ENCODE measurements at places on chromosomes 5 and 9.

GRCh38 chr5:179698935-179699615 is at the start of gene CANX:
TSS of gene CANX (plus strand) at chr5:179698967. CDS start at chr5:179705682, 6,715 bp downstream.
- no peak for DNase-seq

GRCh38 chr9:115923903-115924668 is 229.5 kb upstream of the PAPPA start:
- peak; percentile 84 for DNase-seq

DNA sequence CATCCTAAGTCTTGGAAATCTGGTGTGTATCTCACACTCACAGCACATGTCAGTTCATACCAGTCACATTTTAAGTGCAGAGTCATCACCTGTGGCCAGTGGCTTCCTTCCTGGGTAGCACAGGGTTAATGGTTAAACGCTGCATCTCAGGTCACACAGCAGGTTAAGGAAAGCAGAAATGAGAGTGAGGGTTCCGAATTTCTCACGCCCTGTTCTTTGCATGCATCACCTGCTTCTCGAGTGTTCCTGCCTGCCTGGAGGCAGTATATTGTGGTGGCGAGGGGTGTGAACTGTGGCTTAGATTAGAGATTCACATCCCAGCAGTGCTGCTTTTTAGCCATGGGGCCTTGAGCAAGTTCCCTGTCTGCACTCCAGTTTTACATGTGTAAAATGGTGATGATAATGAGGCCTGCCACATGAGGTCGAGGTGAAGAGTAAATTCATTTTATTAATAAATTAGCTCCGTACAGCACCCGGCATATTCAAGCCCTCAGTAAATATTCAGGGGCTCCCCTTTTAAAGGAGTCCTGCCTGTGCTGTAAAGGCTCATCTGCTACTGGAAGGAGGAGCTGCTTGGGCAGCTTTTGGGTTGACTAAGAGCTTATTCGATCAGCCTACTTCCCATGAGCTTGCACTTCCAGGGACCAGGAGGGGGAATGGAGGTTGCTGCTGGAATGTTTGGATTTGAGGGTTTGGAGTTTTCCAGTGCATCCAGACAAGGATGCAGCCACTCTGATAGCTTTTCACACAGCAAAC is 61.1 kb upstream of the SAP30L start:
- no peak for DNase-seq

DNA sequence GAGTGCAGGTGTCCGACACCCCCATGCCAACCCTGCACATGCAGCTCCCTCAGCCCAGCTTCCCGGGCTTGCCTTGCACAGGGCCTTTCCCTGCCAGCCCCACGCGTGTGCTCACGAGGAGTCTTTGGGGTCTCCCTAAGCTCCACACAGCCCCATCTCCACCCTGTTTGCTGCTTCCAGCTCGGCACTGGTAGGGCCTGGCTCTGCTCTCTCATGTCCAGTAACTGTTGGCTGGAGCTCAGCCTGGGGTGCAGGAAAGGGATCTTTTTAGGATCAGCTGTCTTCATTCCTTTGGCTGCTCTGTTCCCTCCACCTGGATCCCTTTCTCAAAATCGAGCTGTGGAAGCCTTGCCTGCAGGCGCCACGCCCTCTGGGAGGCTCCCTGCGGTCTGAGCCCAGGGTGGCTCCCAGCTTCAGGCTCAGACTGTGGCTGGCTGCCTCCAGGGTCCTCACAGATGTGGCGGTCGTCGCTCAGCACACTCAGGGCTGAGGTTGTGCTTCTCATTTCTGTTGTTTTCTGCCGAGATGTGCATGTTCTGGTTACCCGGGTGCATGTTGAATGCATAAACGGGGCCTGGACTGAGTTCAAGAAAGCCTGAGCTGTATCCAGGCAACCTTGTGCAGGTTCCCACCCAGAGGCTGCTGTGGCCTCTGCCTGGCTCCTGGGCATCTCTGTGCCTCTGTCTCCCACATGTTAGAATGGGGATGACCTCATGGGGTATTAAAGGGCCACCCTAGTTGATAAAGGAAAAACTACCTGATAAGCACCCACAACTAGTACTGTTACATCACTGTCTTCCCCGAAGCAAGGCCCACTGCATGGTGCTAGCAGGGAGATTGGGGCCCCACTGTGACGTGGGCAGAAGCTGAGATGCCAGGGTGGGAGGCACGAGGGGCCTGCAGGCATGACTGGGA is 4.3 kb downstream of the CACNA1B start:
- DNase-seq: no peak

DNA sequence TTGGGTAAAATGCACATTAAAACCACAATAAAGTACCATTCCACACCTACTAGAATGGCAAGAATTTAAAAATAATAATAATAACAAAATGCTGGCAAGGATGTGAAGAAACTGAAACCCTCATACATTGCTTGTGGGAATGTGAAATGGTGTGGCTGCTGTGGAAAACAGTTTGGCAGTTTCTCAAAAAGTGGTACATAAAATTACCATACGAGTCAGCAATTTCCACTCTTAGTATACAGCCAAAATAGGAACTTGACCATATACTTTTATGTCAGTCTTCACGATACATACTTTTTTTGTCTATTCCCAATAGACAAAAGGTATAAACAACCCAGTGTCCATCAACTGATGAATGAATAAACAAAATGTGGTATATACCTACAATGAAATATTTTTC is 15.6 kb downstream of the FKBP15 start:
- no peak for DNase-seq

GRCh38 chr9:127684576-127684975 is 22.2 kb upstream of the CFAP157 start:
- peak; percentile 15 for DNase-seq

DNA sequence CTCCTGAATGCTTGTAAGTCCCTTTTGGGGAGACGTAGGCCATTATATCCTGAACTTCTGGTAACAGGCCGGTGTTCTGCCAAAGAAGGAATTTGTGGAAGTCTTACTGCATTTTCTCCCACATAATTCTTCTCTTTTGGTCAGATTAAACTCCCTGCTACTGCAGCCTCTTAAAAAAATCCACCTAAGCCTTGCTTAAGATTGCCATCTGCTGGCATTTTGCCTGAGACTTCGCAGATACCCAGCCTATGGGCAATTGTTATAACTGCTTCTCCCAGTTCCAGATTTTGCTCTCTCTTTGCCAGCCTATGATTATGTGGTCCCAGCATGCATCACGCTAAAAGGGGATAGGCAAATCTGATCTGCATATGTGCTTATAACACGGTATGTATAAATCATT is 391.6 kb upstream of the CHD1 start:
- no peak for DNase-seq

GRCh38 chr9:70374962-70375618 is 39.4 kb downstream of the KLF9 start:
- DNase-seq: no peak

DNA sequence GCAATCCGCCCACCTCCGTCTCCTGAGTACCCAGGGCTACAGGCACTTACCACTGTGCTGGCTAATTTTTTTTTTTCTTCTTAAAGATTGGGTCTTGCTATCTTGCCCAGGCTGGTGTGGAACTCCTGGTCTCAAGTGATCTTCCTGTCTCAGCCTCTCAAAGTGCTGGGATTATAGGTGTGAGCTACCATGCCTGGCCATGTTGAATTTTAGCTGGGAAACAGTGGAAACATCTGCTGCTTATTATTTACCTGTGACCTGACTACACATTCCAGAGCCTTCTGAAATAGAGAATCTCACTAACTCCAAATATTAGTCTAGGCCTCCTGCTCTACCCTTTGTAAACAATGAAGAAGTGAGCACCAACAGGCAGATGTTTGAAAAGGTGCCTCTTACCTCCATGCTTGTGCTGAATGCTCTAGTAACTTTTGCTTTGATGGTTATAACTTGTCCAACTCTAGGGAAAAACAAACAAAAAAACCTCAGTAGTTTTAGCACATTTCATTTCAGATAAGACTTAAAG is 22.5 kb downstream of the ACOT12 start:
- DNase-seq: no peak

GRCh38 chr5:110088676-110089436 is 399.1 kb downstream of the MAN2A1 start:
- DNase-seq: no peak

DNA sequence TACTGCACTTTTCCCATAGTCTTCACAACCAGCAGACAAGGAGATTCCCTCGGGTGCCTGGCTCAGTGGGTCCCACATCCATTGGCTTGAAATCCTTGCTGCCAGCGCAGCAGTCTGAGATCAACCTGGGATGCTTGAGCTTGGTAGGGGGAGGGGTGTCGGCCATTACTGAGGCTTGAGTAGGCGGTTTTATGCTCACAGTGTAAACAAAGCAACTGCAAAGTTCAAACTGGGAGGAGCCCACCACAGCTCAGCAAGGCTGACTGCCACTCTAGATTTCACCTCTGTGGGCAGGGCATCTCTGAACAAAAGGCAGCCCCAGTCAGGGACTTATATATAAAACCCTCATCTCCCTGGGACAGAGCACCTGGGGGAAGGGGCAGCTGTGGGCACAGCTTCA is 512.3 kb upstream of the MPDZ start:
- DNase-seq: no peak

- DNase-seq: no peak
Observed at GRCh38 chr5:171882118-171882517, 96.5 kb downstream of the SMIM23 start.

- DNase-seq: peak; percentile 55
Observed at GRCh38 chr5:83256091-83256780, 178.9 kb downstream of the XRCC4 start.

DNA sequence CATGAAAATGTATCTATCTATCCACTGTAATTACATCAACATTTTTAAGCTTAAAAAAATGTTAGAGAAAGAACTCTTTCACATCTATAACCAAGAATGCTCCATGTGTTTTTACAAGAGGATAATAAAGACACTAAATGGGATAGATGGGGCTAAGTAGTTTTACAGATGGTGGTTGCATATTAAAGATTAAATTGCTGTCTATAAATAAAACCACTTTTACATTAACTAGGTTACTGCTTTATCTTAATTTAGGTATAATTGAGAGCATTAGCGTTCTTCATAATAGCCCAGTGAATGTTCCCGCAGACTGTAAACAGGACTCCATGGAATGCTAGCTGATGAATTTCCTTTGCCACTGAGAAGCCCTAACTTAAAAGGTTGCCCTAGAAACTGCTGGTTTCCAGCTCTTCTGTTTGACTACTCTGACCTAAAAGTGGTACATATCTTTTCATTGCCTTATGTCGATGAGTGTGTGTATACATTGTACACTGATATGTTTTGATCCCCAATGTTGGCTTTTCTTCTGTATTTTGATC is 117.9 kb downstream of the SGCD start:
- no peak for DNase-seq

DNA sequence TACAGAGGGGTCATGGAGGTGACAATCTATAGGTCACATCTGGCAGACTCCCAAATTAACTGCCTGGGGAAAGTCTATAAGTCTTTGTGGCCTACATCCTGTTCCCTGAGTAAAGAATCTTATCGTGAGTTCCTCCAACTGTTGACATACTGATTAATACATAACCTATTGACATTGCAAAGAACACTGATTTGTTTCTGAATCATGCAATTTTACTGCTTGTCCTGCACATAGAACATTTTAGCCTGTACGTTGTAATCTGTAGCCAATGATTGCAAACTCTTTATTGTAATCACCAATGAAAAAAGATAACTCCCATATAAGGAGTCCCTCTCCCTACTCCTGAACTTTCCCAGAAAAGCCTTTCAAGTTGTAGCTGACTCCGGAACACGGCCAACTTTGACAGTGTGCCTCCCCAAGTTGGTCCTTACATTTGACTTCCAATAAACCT is 18.8 kb upstream of the OR2K2 start:
- peak; percentile 58 for DNase-seq

GRCh38 chr5:117504305-117504704 is 929.7 kb upstream of the SEMA6A start:
- peak; percentile 28 for DNase-seq

- DNase-seq: no peak
Observed at GRCh38 chr5:59711310-59711709, 182.2 kb downstream of the PDE4D start.

GRCh38 chr9:91935066-91935749 is 14.8 kb downstream of the ROR2 start:
- no peak for DNase-seq

GRCh38 chr5:19534751-19535150 is 453.2 kb downstream of the CDH18 start:
- no peak for DNase-seq

DNA sequence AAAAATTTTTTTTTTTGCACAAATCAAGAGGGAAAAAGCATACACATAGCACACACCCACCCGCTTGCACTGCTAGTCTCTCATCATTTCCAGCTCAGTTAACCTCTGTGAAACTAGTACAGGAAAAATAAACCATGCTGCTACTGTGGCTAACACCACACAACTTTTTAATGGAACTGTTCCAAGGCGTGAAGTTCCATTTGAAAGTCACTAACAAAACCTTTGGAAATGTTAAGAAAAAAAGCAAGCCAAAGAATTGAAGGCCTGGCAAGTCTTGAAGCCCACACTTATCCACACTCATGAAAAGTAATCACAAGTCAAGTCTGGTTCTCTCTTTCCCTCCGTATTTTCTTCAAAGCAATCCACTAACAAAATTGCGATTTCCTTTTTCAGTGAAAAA is 116.3 kb downstream of the FANCC start:
- DNase-seq: no peak

GRCh38 chr5:82332064-82332855 is 54.1 kb upstream of the RPS23 start:
- peak; percentile 43 for DNase-seq

- DNase-seq: peak; percentile 34
Observed at GRCh38 chr5:37770786-37771185, 69.1 kb downstream of the GDNF start.

DNA sequence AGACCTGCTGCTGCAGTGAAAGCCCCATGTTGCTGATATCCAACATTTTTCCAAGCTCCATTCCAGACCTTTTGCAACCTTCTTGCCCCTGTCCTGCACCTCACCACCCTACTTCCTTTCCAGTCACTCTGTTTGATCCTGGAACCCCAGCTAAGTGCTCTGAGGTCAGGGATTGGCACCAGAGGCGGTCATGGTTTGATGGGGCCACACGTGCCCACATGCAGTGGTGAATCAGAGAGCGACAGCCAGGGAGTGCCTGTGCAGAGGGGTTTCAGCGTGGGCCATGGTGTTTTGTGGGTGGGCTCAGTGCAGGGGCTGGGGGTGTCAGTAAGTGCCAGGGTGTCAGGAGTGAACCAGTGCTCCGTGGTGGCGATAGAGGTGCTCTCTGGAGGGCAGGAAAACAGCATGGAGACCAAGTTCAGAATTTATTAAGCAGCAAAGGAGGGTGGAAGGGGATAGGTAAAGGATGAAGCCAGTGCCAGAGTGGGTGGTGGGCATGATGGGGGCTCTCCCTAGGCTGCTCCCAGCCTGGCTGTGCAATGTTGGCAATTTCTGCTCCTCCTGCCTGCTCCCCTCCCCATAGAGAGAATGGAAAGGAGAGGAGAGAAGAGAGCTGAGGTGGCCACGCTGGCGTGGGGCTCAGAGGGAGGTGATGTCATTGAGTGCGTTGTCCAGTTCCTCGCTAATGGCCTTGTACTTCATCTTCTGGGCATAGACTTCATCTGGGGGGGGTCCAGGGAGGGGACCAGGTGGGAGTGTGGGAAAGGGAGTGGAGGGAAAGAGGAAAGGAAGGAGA is 7.0 kb downstream of the TPM2 start:
- no peak for DNase-seq
